Heart left ventricle (tissue), 16 donors: ENCODE measurements at places on chromosomes 1 and 21.

- no peak for DNase-seq
Measured at GRCh38 chr1:74995821-74996220, 138.4 kb upstream of the LHX8 start.

DNA sequence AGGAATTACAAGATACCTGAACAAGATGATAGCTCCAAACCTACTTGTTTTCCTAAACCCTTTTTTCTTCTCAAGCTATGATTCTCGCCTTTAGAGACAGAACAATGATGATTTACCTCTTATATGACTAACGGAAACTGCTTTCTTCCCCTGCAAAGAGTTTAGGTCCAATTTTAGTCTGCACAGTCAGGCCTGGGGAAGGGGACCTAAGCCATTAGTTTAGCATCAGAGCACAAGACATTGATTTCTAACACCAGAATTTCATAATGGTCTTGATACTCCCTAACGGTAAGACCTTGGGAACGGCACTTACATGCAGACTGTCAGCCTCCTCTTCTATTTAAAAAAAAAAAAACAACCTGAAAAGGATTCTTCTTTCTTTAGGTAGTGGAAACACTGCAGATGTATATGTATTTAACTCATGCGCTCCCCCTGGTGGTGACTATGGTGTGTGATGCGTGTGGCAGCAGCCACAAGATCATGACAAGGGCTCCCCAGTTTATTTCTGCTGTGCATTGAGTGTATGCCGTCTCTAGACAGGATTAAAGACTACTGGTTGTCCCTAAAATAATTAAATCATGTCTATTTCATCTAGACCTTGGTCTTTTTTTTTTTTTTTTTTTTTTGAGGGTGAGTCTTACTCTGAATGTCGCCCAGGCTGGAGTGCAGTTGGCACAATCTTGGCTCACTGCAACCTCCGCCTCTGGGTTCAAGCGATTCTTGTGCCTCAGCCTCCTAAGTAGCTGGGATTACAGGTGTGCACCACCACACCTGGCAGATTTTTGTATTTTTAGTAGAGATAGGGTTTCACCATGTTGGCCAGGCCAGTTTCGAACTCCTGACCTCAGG lies 37.3 kb upstream of the TMEM222 start:
- peak; percentile 82 for DNase-seq

GRCh38 chr1:67560580-67561255 lies 124.3 kb upstream of the GADD45A start:
- no peak for DNase-seq

- no peak for DNase-seq
Measured at GRCh38 chr1:208079161-208079560, 165.0 kb downstream of the PLXNA2 start.

DNA sequence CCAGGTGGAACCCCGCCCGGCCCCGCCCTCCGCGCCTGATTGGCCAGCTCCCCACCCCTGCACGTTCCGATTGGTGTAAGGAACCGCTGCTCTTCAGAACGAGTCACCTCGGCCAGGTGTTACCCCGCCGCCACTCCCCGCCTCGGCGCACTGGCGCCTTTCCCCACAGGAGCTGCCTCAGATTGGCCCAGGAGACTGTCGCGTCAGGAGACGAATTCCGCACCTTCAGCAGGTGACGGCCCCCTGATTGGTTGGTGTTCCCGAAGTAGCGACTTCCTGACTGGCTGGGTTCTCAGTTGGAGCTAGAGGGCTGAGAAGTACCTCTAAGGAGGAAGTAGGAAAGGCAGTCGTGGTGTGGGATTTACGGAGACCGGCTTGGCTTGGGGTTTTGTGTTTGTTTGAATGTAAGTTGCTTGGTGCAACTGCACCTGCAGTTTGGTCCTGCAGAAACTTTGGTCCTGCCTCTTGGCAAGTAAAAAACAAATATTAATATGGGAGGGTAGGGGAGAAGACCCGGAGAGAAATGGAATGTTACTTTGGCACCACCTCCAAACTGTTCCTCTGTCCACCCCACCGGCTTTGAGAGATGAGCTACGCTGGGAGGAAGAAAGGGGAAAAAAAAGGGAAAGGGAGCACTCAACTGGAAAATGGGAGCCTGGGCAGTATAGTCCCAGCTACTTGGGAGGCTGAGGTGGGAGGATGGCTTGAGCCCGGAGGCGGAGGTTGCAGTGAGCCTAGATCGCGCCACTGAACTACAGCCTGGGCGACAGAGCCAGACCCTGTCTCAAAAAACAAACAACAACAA lies 415 bp upstream of the F11R start:
- peak; percentile 77 for DNase-seq

DNA sequence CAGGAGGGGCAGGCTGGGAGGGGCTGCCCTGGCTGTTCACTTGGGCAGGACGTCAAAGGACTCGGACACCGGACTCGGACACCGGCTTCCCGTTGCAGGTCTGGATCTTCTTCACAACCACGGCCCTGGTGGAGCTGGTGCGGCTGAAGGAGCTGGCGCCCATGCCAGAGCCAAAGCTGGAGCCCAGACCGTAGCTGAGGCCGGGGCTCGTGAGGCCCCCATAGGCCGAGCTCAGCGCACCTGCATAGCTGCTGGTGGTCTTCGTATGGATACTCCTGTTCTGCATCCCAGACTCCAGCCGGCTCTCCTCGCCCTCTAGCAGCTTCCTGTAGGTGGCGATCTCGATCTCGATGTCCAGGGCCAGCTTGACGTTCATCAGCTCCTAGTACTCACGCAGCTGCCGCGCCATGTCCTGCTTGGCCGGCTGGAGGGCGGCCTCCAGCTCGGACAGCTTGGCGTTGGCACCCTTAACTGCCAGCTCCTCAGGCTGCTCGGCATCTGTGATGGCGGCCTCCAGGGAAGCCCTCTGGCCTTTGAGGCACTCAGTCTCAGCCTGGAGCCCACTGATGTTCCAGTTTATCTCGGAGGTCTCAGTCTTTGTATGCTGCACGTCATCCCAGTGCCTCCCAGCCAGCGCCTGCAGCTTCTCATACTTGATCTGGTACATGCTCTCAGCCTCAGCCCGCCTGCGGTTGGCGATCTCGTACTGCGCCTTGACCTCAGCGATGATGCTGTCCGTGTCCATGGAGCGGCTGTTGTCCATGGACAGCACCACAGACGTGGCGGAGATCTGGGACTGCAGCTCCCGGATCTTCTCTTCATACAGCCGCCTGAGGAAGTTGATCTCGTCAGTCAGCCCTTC lies 15.1 kb upstream of the KLF17 start:
- DNase-seq: no peak

- no peak for DNase-seq
Measured at GRCh38 chr1:29256394-29256793, 20.1 kb downstream of the PTPRU start.

DNA sequence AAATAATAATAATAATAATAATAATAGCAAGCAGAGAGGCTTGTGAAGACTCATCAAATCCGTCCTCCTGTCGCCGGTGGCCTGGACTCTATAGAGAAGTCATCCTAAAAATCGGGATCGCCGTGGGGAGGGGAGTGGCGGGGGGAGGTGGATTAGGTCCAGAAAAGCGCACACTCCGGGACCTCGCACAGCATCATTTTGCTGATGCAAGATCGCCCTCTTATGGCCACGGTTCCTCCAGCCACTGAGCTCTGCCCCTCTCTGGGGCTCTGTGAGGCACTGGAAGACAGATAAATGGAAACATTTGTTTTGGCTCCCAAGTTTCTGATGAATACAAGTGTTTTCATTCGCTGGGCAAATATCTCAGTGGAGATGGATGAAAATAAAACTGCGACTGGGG lies 612.0 kb downstream of the MATN1 start:
- no peak for DNase-seq

- DNase-seq: no peak
Measured at GRCh38 chr1:17546946-17547670, 7.6 kb downstream of the ARHGEF10L start.

DNA sequence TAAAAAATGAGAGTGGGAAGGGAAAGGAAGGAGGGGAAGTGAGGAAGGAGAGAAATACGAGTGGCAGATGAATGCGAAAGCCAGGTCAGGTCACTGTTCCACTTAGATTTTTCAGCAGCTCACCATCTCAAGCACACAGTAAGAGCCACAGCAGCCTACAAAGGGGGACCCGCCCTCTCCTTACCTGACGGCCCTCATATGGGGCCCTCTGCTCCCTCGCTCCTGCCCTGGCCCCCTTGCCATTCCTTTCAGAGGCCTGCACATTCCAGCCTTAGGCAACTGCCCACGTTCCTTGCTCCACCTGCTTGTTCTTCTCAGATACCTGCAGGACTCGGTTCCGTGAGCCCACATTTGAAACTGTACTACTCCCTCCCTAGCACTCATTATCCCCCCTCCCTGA lies 22.0 kb downstream of the VPS26C start:
- DNase-seq: no peak
